Activated CD4-positive, alpha-beta T cell treated with anti-CD3 and anti-CD28 coated beads for 4 hours (primary cell): ENCODE measurements at places on chromosomes 5 and 9.

- no peak for DNase-seq
Observed at GRCh38 chr9:10438955-10439354, 173.8 kb downstream of the PTPRD start.

DNA sequence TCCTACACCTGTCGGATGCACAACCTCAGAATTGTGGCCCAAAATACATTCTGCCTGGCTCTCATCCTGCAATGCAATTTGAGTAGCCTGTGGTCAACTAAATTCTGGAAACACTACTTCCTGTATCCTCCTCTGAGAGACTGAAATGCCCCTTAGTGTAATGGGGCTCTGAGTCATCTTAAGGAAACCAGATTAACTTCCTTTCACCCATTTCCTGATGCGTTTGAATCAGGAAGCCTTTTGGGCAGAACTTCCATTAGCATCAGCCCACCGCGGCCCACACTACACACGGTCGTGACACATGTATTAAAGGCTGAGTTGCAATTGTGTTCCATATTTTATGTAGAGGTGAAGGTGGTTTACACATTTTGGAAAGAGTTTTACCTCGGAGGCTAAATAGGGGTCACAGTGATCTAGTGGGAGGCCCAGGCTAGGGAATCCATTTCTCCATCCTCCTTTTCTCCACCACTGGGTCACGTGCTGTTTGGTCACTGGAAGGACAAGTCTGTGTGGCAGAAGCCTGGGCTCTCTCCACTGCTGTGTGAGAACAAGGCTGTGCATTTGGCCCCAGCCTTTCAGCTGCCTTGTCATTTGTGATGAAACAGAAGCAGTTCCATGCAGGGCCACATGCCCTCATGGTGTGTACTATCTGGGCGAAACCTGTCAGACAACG, 55.9 kb downstream of the DAP start:
- no peak for DNase-seq

DNA sequence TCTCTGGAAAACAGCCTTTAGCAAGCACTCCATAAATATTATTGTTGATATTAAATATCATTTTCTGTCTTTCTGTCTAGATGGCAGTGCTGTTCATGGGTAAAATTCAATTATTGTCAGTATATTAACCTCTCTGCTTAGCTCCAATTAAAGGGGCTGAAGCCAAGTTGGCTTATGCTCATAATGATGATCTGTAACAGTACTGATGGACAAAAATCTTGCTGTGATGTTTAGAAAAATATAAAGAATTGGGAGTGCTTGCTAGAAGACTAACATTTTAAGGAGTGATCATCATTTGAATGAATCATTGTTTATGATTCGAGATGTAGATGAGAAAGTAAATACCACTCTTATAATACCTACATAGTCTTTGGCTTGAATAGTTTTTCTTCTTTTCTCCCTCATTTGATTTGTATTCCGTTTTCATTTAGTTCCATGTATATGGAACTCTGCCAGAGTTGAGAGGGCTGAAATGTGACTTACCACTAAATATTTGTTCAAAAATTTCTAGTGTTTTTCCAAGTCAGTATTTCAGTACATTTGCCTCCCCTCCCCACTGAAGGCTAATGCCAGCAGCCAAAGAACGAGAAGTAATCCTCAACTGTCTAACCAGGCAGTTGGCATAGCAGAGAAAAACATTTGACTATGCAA, 538.3 kb downstream of the CSNK1G3 start:
- DNase-seq, result no peak

- DNase-seq, result no peak
Observed at GRCh38 chr5:40410964-40411635, 268.6 kb upstream of the PTGER4 start.

GRCh38 chr5:169706071-169706470, 69.0 kb downstream of the DOCK2 start:
- DNase-seq, result no peak

GRCh38 chr5:42235837-42236236, 187.4 kb upstream of the GHR start:
- no peak for DNase-seq

DNA sequence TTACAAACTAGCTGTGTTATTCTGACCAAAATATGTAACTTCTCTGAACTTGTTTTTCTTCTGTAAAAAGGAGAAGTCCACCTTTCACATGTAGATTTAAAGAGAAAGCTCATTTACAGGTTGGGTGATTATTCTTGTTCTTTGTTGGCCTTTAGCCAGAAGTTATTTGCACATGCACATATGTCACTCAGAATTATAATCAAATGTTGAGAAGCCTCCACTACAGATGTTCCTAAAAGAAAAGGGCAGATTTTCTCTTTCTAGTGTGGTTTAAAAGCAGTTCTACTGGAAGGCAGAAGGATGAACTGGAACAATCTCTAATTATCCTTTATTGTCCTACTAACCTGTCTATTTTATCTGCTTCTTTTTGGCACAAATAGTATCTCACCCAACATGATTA, 209.8 kb upstream of the ELAVL2 start:
- DNase-seq, result no peak

DNA sequence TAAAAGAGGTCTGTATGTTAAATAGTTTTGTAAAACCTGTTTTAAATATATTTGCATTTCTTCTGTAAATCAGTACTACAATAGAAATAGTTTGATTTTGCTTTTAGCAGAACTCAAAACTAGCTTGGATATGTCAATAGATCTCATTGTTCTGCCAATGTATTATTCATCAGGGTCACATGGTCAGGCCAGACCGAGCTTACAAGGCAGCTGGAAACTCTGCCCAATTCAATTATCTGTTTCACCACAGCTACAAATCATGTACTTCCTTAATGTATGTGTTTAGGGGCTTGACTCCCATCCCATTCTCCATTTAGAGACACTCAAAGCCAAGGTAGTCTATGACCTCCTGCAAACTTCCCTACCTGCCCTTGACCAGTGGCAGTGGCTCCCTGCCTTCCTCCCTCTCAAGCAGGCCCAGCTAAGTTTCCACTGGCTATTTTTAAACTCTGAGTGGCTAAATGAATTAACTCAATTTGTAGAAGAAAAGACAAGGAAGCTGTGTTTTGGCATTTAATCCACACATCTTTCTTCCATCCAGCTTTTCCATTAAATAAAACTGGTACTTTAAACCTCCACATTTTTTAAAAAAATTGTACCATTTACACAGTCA, 46.4 kb upstream of the SELENOP start:
- DNase-seq, result no peak
